ENCODE measurements at places on chromosomes 4 and X.

GRCh38 chrX:22056235-22056634 lies 24.1 kb downstream of the PHEX start:
- no peak for DNase-seq

DNA sequence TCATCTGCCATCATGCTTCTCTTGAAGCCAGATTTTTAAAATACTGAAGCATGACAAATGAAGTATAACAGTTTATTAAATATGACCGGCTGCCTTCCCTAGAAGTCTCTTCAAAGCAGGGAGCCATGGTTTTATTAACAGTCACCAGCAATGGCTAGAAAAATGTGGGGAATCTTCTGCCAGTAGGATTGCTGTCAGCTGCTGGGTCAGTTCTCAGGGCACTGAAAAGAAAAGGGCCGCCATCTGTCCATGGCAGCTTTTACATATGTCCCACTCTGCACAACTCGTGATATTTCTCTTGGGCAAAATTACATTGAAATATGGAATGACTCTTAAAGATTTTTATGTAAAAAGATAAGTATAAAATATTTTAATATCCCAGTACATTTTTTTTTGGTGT lies 2.8 kb downstream of the CCNG2 start:
- no peak for DNase-seq

DNA sequence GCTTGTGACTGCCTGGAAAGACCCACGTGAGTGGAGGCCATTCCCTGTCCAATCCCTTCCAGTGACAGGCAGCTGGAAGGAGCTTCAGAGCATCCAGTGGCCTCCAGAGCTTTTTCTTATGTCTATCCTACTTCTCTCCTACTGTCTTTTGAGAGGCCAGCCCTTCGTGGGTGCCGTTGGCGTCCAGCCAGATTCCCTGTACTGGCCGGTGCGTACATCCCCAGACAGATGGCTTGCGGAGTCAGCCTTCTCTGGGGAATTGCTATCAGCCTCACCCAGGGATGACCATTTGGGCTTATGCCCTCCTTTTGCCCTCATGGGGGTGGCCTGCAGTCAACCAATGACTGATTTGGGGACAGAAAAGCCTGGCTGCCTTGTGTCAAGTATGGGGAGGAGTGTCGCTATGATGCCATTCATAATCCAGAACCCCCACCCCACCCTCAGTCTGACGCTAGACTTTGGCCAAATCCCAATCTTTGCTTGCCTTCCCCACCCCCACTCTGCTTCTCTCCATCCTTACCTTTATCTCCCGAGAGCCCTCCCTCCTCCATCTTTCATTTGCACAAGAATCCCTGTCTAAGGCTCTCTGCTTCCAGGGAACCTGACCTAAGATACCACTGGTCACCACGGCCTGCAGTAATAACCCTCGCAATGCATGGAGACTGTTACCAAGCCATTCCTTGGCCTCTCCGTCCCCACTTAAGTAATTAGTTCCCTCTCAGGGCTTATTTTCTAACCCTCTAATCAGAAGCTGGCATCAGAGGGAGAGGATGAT lies 150.3 kb upstream of the BCOR start:
- DNase-seq = no peak

GRCh38 chr4:8745826-8746225 lies 125.8 kb downstream of the HMX1 start:
- DNase-seq = no peak

DNA sequence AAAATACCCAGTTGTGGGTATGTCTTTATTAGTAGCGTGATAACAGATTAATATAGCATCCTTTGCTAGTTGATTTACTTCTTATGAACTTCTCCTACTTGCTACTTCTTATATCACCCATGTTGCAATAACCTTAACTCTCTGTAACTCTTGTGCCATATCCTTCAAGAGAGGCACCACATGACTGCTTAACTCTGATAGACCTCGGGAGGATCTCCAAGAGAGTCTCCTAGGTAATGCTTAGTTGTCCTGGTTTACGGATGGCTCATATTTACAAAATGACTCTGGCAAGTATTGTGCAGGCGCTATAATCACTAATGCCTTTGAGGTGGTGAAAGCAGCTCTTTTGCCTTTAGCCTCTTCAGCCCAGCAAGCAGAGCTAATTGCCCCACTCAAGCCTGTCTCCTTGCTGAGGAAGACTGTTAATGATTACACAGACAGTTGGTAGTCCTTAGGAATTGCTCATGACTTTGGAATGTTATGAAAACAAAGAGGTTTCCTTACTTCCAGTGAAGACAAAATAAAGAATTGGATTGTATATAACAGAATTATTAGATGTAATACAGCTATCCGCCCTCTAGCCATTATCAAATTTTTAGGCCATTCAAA lies 1305.8 kb downstream of the PCDH7 start:
- DNase-seq = no peak

DNA sequence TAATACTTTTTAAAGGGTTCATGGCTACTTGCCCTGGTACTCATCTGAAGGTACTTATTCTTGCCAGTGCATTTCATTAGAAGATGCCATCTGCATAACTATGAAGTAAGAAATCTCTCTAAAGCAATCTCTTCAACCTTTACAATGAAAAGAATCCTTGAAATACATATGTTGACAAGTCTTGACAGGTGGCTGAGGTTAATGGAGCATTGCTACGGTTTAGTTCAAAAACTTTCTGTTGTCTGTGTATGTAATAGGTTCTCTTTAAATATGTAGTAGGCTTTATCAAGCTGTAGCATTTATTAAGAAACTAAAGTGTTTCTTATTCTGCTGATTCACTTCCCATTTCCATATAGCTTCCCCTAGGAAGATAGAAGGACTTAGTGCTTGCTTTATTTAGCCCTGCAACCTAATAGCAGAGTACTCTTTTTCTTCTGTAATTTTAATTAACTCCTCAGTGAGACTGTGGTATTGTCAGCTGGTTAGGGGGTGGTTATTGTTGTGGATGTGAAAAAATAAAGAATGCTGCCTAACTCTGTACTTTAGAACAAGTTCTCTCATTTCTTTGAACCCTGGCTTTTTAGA lies 39.3 kb downstream of the SLAIN2 start:
- DNase-seq = no peak

DNA sequence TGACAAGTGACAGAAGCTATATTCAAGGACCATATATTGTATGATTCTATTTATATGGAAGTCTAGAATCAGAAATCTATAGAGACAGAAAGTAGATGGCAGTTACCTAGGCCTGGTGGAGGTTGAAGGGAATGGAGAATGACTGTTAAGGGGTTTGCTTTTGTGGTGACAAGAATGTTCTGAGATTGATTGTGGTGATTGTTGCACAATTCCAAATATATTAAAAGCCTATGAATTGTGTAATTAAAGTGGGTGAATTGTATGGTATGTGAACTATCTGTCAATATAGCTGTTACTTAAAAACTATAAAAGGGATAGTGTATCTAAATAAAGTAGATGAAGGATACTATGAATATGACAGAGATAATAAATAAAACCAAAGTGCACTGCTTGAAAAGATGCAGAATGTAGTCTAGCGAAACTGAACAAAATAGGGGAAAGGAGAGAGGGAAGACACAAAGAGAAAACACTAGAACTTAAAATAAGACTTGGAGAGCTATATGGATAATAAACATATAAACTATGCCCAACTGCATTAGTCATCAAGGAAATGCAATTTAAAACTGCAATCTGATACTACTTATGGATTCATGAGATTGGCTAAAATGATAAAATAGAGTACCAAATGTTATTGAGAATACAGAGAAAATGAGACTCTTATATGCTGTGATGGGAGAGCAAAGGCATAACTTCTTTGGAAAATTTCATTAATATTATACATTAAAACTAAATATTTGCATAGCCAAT lies 82.1 kb upstream of the BANK1 start:
- DNase-seq = no peak

- DNase-seq = peak; percentile 13
Observed at GRCh38 chr4:7910952-7911578, 28.6 kb downstream of the AFAP1 start.

- DNase-seq = no peak
Observed at GRCh38 chrX:122833230-122833629, 350.8 kb upstream of the GRIA3 start.

DNA sequence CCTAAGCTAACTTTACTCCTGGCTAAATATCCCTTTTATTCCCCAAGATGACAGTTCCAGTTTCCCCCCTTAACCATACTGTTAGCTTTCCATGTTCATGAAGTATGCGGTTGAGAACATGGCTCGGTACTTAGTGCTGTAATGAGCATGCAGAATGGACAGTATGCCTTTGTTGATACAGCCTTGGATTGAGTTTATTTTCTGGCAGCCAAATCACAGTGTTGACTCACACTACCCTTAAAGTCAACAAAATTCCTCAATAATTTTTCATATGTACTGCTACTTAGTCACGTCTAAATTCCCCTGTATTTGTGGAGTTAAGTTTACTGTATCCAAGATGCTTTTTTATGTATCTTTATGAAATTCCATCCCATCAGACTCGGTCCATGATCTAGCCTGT lies 1.4 kb upstream of the VEGFC start:
- DNase-seq = no peak

DNA sequence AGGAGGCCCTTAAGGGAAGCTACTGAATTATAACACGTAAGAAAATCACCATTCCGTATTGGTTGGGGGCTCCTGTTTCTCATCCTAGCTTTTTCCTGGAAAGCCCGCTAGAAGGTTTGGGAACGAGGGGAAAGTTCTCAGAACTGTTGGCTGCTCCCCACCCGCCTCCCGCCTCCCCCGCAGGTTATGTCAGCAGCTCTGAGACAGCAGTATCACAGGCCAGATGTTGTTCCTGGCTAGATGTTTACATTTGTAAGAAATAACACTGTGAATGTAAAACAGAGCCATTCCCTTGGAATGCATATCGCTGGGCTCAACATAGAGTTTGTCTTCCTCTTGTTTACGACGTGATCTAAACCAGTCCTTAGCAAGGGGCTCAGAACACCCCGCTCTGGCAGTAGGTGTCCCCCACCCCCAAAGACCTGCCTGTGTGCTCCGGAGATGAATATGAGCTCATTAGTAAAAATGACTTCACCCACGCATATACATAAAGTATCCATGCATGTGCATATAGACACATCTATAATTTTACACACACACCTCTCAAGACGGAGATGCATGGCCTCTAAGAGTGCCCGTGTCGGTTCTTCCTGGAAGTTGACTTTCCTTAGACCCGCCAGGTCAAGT lies 6.9 kb upstream of the MSANTD1 start:
- no peak for DNase-seq

DNA sequence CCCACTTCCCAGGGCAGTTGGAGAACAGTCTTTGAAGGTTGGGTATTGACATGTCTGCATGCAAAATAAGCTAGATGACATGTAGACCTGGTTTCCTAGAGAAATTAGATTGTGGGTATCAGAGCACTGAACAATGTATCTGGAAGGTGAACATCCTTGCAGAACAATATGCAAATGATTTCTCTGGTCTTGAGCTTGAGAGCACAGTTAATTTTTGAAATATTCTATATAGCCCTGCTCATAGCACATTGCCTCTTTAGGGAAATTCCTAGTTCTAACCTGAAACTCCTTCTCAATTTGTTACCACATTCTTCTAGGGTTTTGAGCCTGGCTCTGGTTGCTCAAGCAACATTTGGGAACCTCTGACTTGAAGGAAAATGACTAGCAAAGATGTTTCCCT lies 41.6 kb upstream of the LAS1L start:
- no peak for DNase-seq

GRCh38 chr4:175509320-175509719 lies 302.7 kb downstream of the GPM6A start:
- no peak for DNase-seq
